ENCODE measurements at places on chromosomes 3 and 15.

GRCh38 chr15:90598031-90598577 is 68.4 kb downstream of the CRTC3 start:
- DNase-seq: peak; percentile 76

DNA sequence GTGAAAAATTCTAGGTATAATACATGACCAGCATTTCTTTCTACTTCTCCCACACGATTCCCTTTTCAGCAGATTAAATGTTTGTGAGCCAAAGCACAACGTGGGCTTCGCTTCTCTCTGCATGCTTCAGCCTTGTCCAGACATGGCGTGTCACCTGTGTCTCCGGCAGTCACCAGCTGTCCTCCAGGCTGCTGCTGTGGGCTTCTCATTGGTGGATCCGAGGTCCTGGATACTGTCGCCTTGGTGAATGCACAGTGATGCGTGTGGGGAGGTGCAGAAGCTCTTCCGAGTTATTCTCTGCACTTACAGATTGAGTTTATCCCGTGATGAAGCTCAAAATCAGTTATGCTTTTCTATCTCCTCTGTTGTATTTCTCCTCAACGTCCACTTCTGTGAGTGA is 23.0 kb upstream of the GOLGA8J start:
- DNase-seq: no peak

DNA sequence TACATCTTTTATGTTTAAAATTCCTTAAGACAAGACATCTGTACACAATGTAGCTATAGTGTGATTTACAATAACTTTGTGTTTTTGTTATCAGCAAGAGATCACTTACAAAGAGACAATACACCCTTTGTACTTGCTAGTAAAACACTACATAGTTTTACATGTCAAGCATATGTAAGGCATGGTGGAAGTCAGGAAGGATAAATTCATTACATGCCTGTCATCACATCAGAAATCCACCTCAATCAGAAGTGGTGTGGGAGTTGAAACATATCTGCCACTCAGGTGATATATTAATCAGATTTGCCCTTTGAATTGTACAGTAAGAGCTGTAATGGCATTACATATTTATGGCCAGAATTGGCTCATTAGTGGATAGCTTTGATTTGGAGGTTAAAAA is 95.5 kb downstream of the MBNL1 start:
- peak; percentile 71 for DNase-seq

GRCh38 chr3:32751377-32751776 is 66.4 kb downstream of the CNOT10 start:
- DNase-seq: no peak

- DNase-seq: no peak
Measured at GRCh38 chr3:65945480-65945879, 93.2 kb downstream of the MAGI1 start.

DNA sequence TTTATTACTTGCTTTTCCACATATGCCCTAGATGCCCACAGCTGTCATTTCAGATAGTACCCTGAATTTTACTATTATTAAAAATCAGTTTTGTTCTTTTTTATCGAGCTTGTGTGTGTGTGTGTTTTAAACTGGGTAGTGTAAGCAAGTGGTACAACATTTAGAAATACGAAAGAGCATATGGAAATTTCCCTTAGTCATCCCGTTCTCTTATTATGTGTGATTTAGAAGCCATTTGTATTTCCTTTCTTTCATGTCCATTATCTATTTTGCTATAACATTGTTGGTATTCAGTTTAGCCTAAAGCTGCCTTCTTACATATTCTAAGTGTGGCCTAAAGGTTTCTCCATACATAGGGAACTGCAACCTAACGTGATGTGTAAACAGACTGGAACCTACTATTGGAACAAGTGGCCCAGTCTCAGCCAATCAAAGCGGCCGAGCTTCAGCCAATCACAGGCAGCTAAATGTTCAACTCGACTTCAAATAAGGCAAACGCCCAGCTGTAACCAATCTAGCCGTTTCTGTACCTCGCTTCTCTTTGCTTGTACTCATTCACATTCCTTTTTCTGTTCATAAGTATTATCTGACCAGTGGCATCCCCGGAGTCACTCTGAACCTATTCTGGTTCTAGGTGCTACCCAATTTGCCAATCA is 14.7 kb upstream of the SYN2 start:
- no peak for DNase-seq

DNA sequence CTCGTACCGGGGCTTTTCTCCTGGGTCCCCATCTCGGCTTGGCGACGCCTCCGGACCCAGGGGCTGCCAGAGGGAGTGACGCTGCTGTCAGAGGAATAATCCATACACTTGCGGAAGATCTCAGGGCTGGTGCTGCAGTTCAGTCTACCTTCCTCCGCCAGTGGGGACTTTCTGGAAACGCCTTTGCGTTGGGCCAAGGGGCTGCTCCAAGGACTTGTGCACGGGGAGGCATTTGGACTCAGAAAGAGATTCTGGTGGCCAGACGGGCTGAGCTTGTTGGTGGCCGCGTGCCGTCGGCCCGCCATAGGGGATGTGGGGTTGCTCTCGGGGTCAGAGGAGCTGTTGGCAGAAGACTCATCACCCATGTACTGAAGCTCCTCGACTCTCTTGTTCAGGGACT is 21.8 kb downstream of the LARP6 start:
- DNase-seq: no peak

GRCh38 chr15:75696854-75697259 is 15.8 kb downstream of the CSPG4 start:
- no peak for DNase-seq

GRCh38 chr3:99638167-99638948 is at the start of gene COL8A1:
TSS of gene COL8A1 (plus strand) at chr3:99638594. CDS start at chr3:99790683, 152,089 bp downstream.
- DNase-seq: no peak

DNA sequence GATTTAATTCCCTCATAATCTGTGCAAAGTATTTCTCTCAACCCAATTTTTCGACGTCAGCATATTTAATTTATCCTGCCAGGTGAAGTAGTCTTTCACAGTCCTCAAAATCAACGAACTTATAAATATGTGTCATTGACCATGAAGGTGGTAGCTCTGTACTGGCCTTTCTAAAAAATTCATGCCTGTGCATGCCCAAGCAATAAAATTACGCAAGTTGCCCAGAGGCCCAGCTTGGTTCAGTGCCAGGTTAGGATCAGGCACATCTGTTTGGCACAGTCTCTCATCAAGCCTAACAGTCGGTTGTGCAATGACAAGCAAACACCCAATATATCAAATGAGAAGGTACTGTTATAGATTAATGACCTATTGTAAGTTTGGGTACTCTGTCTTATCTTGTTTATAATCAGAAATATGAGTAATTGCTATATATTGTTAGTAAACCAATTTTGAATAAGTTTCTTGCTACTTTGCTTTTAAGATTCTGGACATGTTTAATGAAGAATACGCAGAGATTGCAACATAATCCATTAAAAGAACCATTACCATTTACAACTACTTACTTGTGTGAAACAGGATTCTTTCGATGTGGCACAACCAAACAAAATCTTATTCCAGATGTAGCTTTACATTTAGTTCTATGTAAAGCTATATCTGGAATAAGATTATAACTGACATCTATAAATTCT is 159.0 kb upstream of the IL12A start:
- DNase-seq: peak; percentile 83

- DNase-seq: no peak
Measured at GRCh38 chr3:10522646-10523303, 17.4 kb upstream of the ATP2B2 start.

DNA sequence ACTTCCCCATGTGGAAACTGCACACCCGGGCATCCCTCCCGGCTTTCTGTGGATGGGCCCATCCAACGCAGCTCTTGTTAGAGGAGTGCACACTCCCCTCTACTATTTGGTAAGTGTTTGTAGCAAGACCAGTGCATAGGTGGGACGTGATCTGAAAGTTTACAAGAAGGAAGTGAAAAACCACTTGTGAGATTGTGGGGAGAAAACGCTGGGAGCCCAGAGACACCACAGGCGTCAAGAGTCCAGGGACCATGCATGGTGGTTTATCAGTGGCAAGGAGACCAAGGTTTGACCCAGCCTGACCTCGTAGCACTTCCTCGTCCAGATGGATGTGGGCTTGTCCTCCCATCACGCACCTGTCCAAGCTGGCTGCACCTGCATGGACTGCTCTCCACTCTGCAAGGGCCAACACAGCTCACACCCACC is 51.6 kb downstream of the ATP10A start:
- DNase-seq: no peak

GRCh38 chr15:91426412-91426811 is 326.4 kb downstream of the SV2B start:
- no peak for DNase-seq

- DNase-seq: no peak
Measured at GRCh38 chr3:127061641-127062040, 78.7 kb downstream of the PLXNA1 start.

GRCh38 chr3:621714-622113 is 425.2 kb downstream of the CHL1 start:
- DNase-seq: no peak

- peak; percentile 69 for DNase-seq
Measured at GRCh38 chr15:73996939-73997338, 2.4 kb downstream of the PML start.

DNA sequence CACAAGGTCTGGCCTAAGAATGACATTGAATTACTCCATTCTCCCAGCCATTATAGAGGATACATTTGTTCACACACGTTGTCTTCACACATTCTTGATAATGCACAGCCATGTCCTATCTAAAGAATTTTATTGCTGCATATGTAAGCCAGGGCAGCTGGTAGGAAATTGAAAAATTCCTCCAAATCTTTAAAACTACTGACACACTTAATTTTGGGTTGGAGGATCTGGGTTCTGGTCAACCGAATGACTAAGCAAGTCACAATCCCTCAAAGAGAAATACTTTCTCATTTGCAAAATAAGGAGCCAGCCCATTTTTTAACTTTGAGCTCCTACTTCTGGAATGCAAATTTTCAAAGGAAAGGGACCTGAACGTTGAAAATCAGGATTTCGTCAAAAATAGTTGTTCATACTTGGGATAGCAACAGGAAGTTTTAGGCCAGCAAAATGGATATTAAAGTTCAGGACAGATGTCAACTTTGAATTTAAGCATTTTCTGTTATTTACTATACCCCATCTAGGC is 638.3 kb downstream of the NTRK3 start:
- DNase-seq: no peak

DNA sequence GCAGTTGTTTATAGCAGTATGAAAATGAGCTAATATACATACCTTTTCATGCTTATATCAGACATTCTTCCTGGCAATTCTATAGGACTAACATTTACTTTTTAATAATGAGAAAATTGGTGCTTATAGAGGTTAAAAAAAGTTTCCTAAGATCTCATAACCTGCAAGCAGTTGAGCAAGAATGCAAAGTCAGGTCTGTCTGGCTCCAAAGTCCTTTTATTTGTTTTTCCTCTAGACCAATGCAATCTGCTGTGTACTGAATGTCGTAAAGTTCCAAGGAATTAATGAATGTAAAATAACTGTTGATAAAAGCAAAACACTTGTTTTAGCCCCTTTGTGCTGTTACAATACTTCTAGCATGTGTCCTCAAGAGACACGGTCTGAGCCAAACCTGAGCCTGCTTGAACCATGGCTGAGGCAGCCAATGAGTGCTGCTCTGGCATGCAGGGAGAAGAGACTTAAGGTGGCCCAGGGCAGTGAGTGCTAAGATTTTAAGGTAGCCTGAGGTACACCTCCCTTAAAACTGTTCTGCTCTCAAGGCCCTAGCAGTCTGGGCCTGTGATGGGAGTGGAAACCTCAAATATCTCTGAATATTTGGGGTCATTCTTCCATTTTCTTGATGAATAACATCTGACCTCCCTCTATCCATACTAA is 555.1 kb upstream of the NAALADL2 start:
- no peak for DNase-seq

GRCh38 chr3:194470615-194471014 is 16.2 kb downstream of the ATP13A3 start:
- DNase-seq: no peak

GRCh38 chr3:57160765-57161538 is 4.2 kb downstream of the IL17RD start:
- DNase-seq: no peak

GRCh38 chr3:127399154-127399553 is 111.3 kb upstream of the PRR20G start:
- DNase-seq: no peak

DNA sequence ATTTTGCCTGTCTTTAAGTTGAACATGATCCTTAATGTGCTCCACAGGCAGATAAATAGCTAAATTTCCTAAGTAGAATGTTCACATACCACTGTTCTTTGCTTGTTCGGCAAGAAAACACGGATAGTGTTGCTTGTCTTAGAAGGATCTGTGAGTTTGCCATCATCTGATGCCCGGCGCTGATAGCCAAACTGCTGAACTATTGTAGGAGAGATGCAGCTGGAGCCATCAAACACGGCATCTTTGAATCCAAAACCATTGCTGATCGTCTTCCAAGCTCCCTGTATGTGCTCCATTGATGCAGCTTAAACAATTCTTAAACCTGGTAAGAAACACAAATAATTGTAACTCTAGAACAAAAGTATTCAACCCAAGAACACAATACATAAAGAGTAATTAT is 45.5 kb downstream of the RAF1 start:
- DNase-seq: peak; percentile 61

- DNase-seq: no peak
Measured at GRCh38 chr3:81545572-81545971, 215.9 kb downstream of the GBE1 start.

DNA sequence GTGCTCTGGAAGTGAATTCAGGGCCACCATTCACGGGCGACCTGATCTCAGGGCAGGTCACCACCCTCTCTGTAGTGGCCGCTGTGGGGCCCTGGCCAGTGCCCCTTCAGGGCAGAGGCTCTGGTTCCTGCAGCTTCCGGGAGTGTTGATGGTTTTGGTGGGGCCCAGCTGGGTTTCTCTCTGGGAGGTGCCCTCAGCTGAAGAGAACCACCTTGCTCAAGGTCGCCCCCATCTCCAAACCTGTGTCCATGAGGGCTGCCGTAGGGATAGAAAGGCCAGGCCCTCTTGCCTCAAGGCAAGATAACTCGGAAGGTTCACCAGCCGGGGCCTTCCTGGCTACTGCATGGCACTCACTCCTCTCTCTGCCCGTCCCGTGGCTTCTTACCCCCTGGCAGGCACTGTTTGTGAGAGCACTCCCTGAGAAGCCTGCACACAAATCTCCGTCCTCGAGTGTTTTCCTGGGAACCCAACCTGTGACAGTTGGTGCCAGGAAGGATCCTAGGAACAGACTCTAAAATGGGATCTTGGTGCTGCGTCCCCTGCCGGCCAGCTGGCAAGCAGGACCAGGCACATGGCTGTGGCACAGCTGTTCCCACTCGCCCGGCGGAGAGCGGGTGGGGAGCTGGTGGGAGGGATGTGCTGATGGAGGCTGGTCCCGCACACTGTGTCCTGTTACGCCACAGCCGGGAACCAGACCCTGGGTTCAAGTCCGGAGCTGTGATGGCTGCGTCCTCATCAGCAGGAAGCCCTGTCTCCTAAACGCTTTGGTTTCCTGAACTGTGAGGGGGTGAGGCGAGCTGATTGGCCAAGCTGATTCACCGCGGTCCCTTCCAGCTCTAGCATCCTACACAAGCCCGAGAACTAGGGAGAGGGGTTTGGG is 23.2 kb upstream of the PIGZ start:
- DNase-seq: peak; percentile 23

- no peak for DNase-seq
Measured at GRCh38 chr3:98623572-98624280, 30.3 kb upstream of the CPOX start.

DNA sequence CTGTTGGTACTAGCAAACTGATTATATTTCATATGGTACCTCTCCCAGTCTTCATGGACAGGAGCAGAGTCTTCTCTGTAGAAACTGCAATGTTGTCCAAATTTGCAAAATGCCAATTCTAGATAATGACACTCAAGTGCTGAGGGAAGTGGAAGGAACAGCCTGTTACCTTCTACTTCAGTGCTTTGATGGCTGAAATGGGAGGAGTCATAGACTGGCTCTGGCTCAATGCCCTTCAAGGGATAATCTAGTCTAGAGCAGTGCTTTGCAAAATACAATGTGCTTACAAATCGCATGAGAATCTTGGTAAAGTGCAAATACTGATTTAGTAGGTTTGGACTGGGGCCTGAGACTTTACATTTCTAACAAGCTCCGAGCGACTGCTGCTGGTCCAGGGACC is 51.7 kb upstream of the ACP3 start:
- no peak for DNase-seq

All from pons (tissue), 1 donor.